Endodermal cell (in vitro differentiated cells): ENCODE measurements at places on chromosomes 12 and 14. TPM values are rescaled to one million over a fixed set of nuclear protein-coding genes. Genes with fewer than 3 reads are reported as not detected.

DNA sequence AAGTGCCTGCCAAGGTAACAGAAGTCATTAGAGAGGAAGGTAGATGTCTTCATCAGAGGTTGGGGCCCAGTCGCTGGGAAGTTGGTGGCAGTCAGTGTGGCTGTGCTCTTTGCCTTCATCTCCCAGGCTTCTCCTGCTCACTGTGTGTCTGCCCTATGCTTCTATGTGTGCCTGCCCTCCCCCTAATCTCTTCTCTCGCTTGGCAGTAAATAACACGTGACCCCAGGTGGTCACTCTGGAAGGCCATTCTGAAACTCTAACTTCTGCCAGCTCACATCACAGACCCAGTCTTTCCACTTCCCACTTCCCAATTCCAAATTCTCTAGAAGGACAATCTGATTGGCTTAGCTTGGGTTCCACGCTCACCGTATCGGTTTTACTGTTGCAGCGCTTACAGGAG lies 9.3 kb downstream of the ZNF664 start:
- no peak for DNase-seq

DNA sequence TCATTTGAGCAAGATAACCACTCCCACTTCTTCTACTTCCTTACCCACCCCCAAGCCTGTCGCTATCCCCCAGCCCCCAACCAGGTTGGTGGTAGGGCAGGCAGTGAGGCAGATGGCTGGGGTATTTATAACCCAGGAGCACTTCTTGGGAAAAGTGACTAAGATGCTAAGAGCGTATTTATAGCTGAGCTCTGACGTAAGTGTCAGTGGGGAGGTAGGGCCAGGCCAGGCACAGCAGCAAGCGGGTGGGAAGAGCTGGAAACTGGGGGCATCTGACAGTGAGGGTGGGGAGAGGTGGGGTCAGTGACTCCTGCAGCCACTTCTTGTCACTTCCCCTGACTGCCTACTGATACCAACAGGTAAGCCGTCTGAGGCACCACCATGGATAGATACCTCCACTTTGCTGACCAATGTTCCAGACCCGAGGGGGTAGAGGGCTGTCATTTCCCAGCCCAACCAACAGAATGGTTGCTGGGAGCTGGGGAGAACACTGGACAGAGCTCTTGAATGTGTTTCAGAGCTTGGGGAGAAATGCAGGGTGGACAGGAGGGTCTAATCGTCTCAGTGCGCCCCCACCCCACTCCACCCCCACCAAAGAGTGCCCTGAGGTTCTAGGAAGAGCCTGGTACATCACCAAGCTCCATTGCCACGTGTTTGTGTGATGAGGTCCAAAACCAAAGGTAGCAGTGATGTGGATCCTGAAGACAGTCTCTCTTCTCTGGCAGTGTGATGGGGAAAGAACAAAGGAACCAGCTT lies 2.7 kb upstream of the INHBE start:
- DNase-seq: peak; percentile 72

Gene RNU4-1
- total RNA-seq: 2,533 to 4,032 TPM (median 3,132 TPM) in 3 replicates

- no peak for DNase-seq
Observed at GRCh38 chr12:9936591-9936990, 4.4 kb upstream of the CLEC2A start.

GRCh38 chr14:61104358-61104757 lies 123.3 kb downstream of the SLC38A6 start:
- DNase-seq: no peak

- DNase-seq: no peak
Observed at GRCh38 chr14:92787554-92787953, 6.6 kb upstream of the GOLGA5 start.

DNA sequence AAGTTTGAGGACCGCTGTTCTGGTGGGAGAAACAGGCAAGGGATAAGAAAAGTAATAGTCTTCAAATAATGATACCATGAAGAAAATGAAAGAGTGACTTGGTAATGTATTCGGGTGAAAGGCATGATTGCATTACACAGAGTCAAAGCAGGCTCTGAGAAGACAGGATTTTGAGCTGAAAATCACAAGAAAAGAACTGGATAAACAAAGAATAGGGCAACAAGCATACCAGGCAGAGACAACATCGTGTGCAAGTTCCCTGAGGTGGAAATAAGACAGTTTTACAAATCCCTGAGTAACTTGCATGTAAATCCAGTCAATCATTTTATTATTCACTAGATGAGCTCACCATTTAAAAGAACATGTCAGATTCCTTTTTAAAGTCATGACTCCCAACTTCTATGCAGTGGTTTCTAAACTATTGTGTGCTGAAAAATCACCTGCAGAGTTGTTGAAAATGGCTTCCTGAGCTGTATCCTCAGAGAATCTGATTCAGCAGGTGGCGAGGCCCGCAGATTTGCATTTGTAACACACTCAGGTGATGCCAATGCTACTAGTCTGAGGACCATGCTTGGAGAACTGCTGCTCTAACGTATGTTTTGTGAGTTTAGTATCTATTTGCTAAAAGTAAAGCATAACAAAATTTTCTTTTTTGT lies 133.0 kb upstream of the ABCD2 start:
- peak; percentile 82 for DNase-seq

GRCh38 chr12:10701131-10701681 lies 21.9 kb downstream of the YBX3 start:
- no peak for DNase-seq

DNA sequence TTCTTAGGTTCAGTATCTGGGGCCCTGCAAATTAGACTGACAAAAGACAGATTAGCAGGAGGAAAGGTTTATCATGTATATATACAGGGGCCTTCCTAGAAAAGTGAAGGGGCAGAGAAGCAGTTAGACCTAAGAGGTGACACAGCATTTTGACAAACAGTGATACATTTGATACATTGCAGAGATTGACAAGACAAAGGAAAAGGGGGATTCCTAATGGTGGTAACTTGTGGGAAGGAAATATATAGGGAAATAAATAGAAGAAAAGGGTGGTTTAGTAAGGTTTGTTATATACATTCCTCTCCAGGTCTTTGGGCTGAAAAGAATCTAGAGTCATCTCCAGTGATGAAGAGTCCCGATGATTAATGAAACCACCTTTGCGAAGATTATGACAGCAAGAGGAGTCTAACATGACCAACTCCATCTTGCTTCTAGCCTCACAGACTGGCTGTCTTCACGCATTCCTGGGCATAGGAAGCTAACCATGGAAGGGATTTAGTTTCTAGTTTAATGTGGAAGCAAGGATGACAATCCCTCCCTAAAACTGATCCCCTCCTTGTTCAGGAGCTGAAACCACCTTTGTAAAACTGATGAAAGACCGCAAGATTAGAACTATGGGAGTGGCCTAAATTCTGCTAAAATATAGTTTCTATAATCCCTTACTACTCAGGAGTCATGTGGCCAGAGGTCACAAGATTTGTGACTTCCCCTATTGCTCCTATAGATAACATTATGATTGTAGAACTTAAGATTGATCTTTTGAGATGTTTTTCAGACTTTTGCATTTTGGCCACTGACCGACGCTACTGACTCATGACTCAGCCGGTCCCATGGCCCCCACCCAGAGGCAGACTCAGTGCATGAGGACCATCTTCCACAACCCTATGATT lies 31.1 kb upstream of the CPM start:
- DNase-seq: no peak

- DNase-seq: no peak
Observed at GRCh38 chr12:109632342-109632741, 58.7 kb downstream of the MVK start.

- no peak for DNase-seq
Observed at GRCh38 chr12:91690531-91690930, 455.1 kb downstream of the BTG1 start.

Gene PTPN6
- total RNA-seq: 60.8 and 68.0 TPM in 2 replicates

Gene LMNTD1
- 31.6 to 37.7 TPM (median 36.9 TPM) in 3 replicates for total RNA-seq
